ENCODE measurements at places on chromosomes 4 and X.

GRCh38 chr4:683982-684622, 4.8 kb downstream of the SLC49A3 start:
- DNase-seq, result no peak

DNA sequence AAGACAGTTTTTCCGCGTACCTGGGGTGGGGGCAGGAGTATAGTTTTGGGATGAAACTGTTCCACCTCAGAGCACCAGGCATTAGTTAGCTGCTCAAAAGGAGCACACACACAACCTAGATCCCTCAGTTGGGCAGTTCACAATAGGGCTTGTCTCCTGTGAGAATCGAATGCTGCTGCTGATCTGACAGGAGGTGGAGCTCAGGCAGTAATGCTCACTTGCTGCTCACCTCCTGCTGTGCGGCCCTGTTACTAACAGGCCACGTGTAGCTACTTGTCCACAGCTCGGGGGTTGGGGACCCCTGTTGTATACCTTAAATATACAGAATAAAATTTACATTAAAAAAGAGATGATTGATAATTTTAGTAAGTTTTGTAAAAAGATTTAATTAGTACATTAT, 191.5 kb downstream of the SLC7A11 start:
- no peak for DNase-seq

- no peak for DNase-seq
Measured at GRCh38 chrX:97039363-97040029, 155.8 kb downstream of the RPA4 start.

GRCh38 chr4:99378876-99379275, 26.3 kb upstream of the ADH1C start:
- DNase-seq, result no peak

GRCh38 chr4:125280892-125281403, 33.8 kb upstream of the FAT4 start:
- no peak for DNase-seq

DNA sequence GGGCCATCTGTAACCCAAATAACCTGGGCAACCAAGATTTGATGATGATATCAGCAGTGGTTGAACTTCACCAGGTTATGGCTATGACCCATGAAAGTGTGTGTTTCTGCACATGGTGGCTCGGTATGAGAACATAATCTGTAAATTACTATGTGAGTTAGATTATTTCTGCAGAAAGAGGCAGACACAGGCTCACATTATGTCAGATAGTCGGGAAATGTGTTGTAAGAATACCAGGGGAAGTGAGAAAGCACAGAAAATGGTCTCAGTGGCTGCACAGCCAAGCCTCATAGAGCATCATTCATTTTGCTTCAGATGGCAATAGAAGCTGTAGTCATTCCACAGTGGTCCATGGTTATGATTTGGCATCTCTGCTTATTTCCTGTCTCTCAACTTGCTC, 63.0 kb upstream of the RBPJ start:
- no peak for DNase-seq

GRCh38 chrX:3046253-3047240, 5.3 kb downstream of the ARSF start:
- no peak for DNase-seq

DNA sequence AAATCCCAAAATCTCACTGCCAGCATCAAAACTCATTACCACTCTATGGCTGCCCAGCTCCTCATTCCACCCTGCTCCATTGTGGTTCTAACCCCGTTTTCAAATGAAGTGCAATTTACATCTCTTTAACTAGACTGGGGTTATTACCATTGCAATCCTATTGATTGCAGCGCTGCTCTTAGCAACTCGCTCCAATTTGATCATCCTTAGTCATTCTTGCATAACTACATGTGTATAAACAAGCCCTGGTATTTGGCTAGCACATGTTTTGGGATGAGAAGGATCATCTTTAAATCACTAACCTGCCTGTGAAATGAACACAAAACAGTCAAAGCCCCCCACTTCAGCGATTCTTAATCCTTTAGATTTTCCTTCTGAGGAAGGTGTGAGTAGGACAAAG, 340.1 kb upstream of the PPARGC1A start:
- DNase-seq, result peak; percentile 12

DNA sequence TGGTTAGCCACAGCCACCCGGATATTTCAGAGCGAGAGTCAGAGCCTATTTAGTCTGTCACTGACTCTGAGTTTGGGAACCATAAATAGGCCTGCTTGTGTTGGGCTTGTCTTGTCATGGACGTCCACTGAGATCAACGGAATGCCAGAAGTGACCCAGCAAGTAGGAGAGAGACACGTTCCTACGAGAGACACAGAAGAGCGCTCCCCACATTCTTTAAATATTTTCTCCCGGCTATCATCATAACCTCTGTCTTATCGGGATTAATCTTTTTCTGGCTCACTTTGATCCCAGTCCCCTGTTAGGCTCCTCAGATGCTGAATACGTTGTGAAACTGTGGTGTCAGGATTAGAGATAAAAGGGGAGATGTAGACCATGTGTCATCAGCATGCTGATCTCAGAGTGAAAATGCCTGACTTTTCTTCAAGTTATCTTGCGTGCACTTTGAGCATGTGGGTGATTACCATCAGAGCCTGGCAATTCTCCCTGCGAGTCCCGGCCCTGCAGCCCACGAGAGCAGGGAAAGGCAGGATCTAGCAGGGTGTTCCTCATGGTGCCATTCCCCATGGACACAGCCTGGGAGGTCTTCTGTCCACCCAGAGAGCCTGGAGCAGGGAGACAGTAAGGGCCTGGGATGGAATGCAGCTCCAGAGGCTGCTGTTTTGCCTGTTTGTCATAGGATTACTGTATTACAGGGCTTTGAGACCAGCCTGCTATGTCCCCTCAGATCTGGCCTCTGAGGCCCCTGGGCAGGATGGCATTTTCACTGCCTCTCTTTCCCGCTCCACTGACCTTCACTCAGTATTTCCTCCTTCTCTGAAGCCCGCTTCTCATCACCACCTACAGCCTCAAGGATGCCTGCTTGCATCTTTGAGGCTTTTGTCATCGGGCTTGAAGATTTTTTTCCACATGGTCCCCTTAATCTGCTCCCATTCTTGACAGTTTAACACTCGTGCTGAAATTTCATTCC, 2.8 kb upstream of the TENM3 start:
- no peak for DNase-seq

DNA sequence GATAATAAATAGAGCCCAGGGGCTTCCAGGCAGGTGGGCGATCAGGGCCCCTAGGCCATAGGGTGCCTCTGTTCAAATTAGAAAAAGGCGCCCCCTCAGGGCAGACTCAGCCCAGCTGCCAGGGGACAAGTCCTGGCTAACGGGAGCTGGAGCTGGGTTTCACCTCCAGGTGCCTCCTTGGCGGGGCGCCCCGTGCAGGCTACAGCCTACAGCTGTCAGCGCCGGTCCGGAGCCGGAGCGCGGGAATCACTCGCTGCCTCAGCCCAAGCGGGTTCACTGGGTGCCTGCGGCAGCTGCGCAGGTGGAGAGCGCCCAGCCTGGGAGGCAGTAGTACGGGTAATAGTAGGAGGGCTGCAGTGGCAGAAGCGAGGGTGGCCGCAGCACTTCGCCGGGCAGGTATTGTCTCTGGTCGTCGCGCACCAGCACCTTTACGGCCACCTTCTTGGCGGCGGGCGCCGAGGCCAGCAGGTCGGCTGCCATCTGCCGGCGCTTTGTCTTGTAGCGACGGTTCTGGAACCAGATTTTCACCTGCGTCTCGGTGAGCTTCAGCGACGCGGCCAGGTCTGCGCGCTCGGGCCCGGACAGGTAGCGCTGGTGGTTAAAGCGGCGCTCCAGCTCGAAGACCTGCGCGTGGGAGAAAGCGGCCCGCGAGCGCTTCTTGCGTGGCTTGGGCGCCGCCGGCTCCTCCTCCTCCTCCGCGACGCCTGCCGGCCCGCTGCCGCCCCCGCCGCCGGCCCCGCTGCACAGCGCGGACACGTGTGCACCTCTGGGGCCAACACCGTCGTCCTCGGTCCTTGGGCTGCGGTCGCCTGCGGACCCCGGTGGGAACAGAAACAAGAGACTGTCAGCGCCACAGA, 2.4 kb downstream of the NKX3-2 start:
- no peak for DNase-seq

DNA sequence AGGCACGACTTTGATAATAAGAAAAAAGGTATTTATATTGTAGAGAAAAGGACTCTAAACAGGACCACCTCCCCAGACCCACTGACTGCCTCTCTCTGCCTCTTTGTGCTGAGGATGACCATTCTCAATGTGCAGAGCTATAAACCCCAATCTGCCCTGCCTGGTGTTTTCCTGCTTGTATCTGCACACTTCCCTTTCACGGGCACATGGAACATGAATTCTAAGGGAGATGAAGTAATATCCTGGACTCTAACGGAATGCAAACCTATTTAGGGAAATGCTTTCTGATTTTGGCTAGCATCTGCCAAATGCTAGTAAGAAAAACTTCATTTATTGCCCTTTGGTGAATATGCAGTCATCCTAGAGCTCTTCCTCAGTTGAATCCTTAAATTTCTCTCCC, 2.4 kb downstream of the DIPK2B start:
- no peak for DNase-seq

GRCh38 chrX:110402091-110402849, 43.6 kb downstream of the RTL9 start:
- DNase-seq, result no peak

DNA sequence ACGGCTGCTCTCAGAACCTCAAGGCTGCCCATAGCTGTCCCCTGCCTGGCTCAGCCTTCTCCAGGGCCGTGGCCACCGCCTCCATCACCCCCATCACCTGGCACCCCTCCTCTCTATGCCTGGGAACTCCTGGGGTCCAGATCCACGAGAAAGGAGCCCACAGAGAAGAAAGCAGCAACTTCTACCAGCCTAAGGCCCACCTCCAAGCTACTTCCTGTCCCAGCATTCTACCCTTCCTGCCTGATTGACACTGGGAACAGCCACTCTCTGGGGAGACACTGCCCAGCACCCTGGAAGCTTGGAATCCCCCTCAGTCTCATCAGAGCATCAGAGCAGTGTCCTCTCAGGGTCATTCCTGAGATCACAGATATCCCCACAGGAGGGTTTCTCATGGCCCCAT, 36.9 kb upstream of the PROM1 start:
- no peak for DNase-seq

- no peak for DNase-seq
Measured at GRCh38 chr4:113968473-113968872, 11.0 kb downstream of the ARSJ start.

DNA sequence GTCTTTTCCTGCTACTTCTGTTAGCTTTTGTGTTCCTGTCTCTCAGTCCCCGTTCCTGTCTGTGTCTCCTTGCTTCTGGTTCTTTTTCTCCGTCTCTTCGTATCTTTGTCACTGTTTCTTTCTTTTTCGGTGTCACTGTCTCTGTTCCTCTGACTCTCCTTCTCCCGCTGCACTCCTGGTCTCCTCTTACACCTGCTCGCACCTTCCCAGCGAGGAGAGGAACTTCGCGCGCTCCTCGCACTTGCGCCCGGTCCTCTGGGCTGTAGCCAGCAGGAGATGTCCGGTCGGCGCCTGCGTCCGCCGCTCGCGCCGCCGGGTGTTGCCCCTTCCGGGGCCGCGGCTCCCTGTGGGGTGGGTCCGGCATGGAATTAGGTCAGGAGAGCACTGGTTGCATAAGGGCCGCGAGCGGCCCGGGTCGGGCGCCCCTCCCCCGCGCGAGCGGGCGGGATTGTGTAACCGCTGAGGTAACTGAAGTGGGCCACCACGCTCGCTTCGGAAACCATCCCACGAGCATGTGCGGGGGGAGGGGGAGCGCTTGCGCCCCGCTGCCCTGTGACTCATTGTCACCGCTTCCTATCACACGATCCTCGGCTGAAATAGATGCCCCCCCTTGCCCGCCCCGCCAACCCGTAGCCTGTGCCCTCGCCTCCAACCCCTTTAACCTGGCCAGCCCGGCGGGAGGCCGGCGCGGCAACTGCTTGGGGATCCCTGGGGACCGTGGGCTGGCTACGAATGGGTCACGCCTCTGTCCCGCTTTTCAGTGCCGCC, 1.6 kb downstream of the LONRF3 start:
- no peak for DNase-seq

DNA sequence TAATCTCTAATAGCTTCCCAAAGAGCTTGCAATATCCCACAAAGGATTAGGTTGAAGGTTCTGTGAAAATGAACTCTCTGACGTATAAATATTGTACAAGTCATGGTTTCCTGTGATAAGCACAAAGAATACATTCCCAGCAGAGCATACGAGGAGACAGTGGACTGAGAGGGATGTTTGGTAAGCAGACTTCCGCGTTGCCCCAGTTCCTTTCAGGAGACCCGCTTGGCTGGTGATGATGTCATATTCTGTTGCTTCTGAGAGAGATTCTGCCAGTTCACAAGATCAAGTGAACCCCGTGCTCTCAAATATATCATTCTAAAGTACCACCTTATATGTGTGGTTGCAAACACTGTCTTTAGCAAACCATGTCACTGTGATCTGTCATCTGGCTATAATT, 323.9 kb upstream of the CASK start:
- DNase-seq, result no peak

GRCh38 chr4:3034231-3034630, 40.1 kb downstream of the HTT-AS start:
- no peak for DNase-seq

GRCh38 chr4:10172278-10172921, 55.8 kb upstream of the WDR1 start:
- DNase-seq, result no peak

- no peak for DNase-seq
Measured at GRCh38 chr4:52376132-52376704, 282.9 kb downstream of the USP46 start.

DNA sequence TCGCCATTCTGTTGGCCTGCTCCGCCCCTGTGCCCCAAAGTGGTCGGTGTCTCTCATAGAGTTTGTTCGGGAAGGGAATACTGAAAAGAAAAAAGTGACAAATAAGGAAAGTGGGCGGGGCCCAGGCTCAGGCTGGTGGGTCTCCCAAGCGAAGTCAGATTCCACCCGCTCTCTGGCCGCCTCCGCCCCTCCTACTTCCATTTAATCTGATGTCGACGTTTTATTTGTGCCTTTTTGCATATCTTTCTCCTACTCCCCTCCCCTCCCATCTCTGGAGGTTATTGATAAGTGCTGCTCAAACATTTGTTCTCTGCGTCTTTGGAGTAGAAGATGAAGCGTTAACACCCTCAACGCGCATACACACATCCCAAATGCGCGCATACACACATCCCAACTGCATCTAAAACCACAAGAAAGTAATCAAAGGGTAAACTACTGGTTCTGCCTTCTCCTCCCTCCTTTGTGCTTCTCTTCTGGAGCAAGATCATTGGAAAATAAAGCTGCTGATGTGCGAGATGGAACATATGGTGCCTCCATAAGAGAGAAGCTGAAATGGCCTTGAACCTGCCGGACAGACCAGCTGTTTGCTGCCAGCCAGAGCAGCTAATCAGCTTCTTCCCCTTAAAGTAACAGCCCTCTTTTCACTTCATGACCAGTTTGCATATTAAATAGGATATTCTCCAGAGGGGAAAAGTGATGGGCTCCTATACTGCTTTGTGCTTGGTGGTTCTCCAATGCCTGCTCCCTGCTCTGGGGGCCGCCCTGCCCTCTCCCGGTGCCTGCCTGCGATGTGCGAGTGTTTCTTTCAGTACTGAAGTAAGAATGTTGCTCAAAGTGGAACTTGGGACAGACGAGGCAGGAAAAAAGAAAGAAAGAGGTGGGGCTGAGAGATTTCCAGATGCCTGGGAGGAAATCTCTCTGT, 3.1 kb downstream of the MAMLD1 start:
- no peak for DNase-seq
